ENCODE measurements at places on chromosomes 1 and 21. TPM values are rescaled to one million over a fixed set of nuclear protein-coding genes. Genes with fewer than 3 reads are reported as not detected.

Gene OVAAL
- total RNA-seq, result not detected

DNA sequence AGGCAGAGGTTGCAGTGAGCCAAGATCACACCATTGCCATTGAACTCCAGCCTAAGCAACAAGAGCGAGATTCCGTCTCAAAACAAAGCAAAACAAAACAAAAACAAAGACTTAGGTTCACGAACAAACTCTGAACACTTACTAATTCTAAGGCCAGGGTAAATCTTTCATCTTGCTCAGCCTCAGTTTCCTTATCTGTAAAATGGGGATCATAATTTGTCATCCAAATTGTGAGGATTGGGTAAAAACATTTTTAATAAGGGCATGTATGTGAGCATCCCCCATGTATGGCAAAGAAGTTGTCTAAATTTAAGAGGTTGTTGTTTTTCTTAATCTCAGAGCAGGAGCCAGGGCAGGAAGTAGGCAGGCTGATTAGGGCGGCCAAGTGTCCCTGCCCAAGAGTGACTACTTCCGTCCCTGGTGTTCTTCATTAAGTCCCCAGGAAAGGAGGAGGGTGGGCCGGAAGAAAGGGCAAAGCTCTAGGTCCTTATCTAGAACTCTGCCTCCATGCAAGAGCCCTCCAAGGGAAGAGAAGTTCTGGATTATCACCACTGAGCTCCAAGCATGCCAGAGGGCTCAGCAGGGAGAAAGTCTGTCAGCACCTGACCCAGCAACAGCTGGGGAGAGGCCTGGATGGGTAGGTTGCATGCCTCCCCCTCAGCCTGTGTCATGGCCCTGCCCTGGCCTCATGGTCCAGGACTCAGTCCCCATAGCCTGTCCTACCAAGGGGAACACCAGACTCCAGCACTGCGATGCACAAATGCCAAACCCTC lies 49.9 kb upstream of the CLIC4 start:
- H3K36me3 ChIP-seq, result no peaks in the 10 kb centered on the region
- no peak overlapping the region for H3K27ac ChIP-seq

Gene IFI16
- 60.3 TPM for total RNA-seq

DNA sequence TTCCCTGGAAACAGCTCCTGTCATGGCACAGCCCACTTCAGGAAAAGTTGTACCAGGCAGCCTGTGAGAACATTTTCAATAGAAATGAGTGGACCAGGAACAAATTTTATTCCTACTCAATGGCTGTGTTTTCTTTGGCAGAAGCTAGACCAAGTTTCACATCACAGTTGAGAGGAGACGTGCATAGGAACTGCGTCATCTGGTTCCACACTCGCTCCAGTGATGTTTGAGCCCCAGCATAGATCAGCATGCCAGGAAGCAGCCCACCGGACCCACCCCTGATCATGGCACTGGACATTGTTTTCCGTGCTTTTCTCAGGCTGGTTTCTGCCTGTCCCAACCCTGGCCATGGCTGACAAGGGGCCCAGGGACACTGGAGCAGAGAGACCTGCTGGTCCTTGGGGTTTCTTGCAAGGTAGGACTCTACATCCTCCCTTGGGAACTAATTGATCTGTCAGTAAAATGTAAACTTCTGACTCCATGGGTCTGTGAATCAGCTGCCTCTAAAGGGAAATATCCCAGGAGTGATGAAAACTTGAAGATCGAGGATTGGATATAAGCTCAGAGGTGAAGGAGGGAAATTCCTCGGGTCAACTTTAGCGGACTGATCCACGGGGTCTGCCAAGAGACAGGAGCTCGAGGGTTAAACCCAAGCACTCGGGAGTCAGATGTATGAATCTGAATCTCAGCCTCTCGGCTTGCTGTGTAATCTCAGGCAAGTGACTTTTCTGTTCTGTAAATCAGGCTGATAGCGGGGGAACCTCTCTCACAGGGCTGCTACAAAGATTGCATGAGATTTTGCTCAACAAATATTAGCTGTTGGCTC lies 35.7 kb downstream of the NEK2 start:
- peak; percentile 97 for DNase-seq
- 0 out of 2 replicates have a peak overlapping the region, but pooled peaks have one; percentile 8 for H3K4me3 ChIP-seq
- H3K27me3 ChIP-seq, result no peaks in the 10 kb centered on the region
- H3K36me3 ChIP-seq, result no peaks in the 10 kb centered on the region
- H3K27ac ChIP-seq, result peak overlapping the region; percentile 92

DNA sequence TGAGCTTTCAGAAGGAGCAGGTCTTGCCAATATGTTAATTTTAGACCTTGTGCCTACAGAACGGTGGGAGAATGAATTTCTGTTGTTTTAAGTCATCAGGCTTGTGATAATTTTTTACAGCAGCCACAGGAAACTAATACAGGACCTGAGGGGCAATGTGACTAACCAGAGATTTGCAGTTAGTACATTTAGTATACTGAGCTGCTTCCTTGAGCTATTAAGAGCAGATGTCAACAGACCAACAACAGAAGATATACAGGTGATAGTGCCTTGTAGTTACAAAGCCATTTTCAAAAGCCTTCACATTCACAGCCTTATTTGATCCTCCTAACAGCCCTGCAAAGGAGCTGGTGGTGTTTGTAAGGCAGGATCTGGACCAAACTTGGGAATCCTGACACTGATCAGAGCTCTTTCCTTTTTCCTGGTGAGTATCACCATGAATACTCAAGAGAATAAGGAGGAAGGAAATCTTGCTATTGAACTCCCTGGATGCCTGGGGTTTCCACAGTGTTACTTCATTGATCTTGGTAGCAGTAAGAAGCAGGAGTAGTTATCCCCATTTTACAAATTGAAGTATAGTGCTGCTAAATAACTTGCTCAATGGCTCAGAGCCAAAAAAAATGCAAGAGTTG lies 4.7 kb upstream of the SLAMF1 start:
- H3K36me3 ChIP-seq, result no peaks in the 10 kb centered on the region
- DNase-seq, result no peak
- H3K4me1 ChIP-seq, result no peaks in the 10 kb centered on the region
- H3K27me3 ChIP-seq, result no peaks in the 10 kb centered on the region
- H3K27ac ChIP-seq, result no peak overlapping the region

GRCh38 chr1:112925015-112925414 lies 31.0 kb downstream of the SLC16A1 start:
- peaks cover 15% of the 10 kb centered on the region for H3K36me3 ChIP-seq
- no peak for DNase-seq
- H3K27me3 ChIP-seq, result no peaks in the 10 kb centered on the region

GRCh38 chr1:217924924-217925323 lies 293.8 kb downstream of the SPATA17 start:
- no peaks in the 10 kb centered on the region for H3K4me1 ChIP-seq
- H3K4me3 ChIP-seq, result no peak overlapping the region
- no peaks in the 10 kb centered on the region for H3K36me3 ChIP-seq
- no peak for DNase-seq

Gene S100A7
- total RNA-seq, result not detected

DNA sequence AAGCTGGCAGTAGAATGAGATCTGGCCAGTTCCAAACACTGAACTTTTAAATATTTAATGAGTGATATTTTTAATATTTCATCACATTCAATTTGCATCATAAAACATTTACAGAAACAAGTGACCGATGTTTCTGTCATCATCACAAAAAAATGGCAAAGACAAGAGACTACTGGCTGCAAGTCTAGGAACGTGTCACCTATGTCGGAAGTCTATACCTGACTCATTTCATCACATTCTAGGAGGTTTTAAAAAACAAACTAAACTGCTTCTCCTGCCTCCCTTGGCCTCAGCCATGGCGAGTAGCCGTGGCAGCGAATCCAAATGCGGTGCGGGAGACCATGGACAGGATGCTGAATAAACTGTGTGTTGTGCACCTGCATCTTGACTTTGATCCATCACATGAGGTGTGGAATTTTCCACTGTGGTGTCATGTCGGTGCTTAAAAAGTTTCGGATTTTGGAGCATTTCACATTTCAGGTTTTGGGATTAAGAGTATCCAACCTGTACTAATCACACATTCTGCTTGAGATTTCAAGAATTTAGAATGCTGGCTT lies 43.1 kb downstream of the CLSTN1 start:
- no peaks in the 10 kb centered on the region for H3K27me3 ChIP-seq
- no peak overlapping the region for H3K4me3 ChIP-seq
- no peak overlapping the region for H3K27ac ChIP-seq
- no peak for DNase-seq
- H3K4me1 ChIP-seq, result peaks cover 4% of the 10 kb centered on the region

DNA sequence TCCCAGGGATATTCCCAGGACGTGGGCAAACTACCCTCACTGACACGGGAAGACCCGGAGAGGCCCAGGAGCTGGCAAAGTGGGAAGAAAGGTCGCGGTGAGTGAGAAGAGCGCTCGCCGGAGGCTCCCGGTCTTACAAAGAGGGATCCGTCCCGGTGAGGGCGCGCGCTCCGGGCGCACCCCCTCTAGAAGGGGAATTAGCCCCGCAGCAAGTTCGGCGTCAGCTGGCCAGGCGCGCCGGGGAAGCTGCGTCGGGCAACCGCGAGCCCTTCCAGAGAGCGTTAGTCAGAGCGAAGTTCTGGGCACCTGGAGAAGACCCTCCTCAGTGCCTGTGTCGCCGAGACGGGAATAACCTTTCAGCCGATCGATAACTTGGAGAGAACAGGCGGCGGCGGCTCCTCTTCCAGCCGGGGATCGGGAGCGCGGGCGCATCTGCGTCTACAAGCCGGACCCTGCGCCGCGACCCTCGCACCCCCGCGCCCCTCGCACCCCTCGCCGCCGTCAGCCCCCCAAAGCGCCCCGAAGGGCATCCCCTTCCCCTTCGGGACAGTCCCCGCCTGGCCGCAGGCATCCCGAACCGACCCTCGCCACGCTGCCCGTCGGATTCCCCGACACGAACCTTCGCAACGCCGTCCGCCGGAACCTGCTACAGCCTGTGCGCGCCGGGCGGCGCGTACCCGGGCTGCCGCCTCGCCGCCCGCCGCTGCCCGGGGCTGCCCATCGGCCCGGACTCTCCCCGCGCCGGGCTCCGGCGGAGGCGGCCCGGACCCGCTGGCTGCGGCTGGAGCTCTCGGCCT lies 485 bp downstream of the SIPA1L2 start:
- peak overlapping the region; percentile 75 for H3K4me3 ChIP-seq
- H3K4me1 ChIP-seq, result peaks cover 2% of the 10 kb centered on the region
- no peaks in the 10 kb centered on the region for H3K36me3 ChIP-seq

Gene SPRR2B
- not detected for total RNA-seq

GRCh38 chr1:168803806-168804510 lies 75.0 kb upstream of the DPT start:
- no peak overlapping the region for H3K4me3 ChIP-seq
- no peak overlapping the region for H3K27ac ChIP-seq
- H3K36me3 ChIP-seq, result no peaks in the 10 kb centered on the region

- DNase-seq, result no peak
- H3K27me3 ChIP-seq, result no peaks in the 10 kb centered on the region
- H3K36me3 ChIP-seq, result no peaks in the 10 kb centered on the region
- no peak overlapping the region for H3K27ac ChIP-seq
- no peak overlapping the region for H3K4me3 ChIP-seq
Measured at GRCh38 chr1:98147280-98147679, 226.4 kb upstream of the DPYD start.

GRCh38 chr1:233656687-233657086 lies 42.8 kb downstream of the KCNK1 start:
- H3K27me3 ChIP-seq, result no peaks in the 10 kb centered on the region
- no peak overlapping the region for H3K27ac ChIP-seq
- H3K4me1 ChIP-seq, result no peaks in the 10 kb centered on the region

DNA sequence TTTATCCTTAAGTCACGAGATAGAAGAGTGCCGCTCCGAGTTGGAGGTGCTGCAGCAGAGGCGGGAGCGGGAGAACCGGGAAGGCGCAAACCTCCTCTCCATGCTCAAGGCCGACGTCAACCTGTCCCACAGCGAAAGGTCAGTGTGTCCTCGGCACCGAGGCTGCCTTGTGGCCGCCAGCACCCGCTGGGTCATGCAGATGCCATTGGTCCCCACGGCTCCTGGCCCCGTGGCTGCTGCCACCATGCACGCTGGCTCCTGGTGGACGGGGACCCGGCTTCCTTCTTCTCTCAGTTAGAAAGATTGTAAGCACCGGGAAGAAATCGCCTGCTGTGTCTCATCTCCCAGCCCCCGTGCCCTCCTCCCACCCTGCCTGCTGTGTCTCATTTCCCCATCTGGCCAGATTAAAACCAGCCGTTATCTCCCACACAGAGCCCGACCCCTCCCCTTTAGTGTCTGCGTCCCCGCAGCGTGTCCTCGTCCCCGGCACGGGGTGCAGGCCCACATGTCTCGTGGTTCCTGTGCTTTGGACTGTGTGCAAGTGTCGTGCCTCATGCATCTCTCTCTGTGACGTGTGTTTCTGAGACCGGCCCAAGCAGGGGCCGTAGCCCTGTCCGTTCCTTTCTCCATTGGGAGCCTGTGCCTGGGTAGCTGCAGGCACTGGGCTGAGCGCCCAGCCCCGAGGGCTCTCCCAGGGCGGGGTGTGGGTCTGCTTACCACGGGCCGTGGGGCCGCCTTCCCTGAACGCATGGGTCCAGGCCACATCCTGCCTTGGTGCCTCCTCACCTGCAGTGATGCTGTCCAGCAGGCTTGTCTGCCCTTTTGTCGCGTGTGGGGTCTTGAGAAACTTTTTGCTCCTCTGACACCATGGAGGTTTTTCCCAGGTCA lies 62.1 kb downstream of the PCNT start:
- H3K4me1 ChIP-seq, result no peaks in the 10 kb centered on the region
- H3K36me3 ChIP-seq, result peaks cover 33% of the 10 kb centered on the region
- no peak overlapping the region for H3K27ac ChIP-seq
- no peak overlapping the region for H3K4me3 ChIP-seq

Gene LCE3D
- not detected for total RNA-seq

GRCh38 chr1:100928128-100928527 lies 32.2 kb downstream of the SLC30A7 start:
- DNase-seq, result no peak
- H3K4me3 ChIP-seq, result no peak overlapping the region
- no peak overlapping the region for H3K27ac ChIP-seq
- H3K4me1 ChIP-seq, result no peaks in the 10 kb centered on the region

Gene ETV3
- total RNA-seq, result 14.7 TPM

Gene GNG4
- total RNA-seq, result 0.28 TPM

Gene NSUN4
- 11.9 TPM for total RNA-seq

Gene ACTL8
- total RNA-seq, result 0.28 TPM

DNA sequence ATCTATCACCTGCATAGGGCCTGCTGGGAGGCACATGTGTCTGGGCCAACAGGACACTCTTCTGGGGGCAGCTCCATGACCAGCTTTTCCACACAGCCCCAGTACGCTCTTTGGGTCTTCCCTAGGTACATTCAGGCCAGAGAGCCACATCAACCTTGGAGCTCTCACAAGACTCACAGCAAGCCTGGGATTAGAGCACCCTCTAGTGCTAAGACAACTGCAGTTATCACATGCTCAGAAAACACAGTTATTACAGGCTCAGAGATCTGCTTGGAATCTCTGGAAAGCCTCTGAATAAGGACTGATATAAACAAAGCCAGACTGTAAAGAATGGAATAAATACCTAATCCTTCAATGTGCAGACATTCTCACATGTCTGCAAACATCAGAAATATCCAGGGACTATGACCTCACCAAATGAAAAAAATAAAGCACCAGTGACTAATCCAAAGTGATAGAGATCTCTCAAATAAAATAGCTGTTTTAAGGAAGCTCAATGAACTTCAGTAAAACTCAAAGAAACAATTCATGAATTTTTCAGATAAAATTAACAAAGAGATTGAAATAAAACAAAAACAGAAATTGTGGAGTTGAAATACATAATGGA lies 563.9 kb upstream of the NR5A2 start:
- no peak overlapping the region for H3K27ac ChIP-seq
- no peaks in the 10 kb centered on the region for H3K4me1 ChIP-seq
- H3K27me3 ChIP-seq, result no peaks in the 10 kb centered on the region
- no peaks in the 10 kb centered on the region for H3K36me3 ChIP-seq
- DNase-seq, result peak; percentile 82

- no peak overlapping the region for H3K4me3 ChIP-seq
- H3K27me3 ChIP-seq, result no peaks in the 10 kb centered on the region
- H3K4me1 ChIP-seq, result peaks cover 46% of the 10 kb centered on the region
- no peaks in the 10 kb centered on the region for H3K36me3 ChIP-seq
Measured at GRCh38 chr1:181100015-181100905, 11.8 kb downstream of the IER5 start.
